ENCODE measurements at places on chromosomes 4 and X.
A peak's percentile ranks its signal among the peaks of the same experiment; 100 is the strongest.

- DNase-seq = no peak
Observed at GRCh38 chr4:188198982-188199792, 59.9 kb downstream of the TRIML1 start.

DNA sequence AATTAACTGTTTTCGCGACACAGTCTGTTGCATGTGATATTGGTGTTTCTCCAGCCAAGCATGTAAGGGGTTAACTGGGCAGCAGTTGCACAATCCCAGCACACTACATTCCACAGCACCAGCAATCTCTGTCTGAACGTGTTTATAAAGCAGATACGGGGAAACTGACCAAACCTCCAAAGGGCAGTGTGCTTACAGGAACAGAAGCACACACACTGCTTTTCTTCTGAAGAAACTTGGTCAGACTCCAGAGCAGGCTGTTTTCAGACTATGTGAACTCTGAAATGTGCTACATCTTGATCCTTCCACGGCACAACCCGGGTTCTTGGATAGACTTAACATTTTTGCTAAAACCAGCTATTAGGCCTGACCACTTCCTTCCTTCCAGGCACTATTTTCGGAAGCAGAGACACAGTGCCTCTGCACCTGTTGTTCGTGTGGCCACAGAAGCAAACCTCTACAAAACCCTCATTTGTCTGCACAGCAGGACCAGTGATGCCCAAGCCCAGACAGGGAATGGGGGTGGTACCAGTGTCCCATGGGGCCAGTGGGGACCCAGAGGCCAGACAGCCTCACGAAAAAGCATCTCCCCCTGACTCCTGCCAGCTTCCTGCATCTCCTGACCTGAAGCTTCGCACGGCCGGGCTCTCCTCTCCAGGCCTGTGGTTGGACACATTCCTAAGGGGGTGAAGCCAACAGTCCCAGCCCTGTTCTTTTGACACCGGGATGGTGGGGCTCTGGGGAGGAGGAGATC, 90.1 kb downstream of the IRF2 start:
- no peak for DNase-seq

DNA sequence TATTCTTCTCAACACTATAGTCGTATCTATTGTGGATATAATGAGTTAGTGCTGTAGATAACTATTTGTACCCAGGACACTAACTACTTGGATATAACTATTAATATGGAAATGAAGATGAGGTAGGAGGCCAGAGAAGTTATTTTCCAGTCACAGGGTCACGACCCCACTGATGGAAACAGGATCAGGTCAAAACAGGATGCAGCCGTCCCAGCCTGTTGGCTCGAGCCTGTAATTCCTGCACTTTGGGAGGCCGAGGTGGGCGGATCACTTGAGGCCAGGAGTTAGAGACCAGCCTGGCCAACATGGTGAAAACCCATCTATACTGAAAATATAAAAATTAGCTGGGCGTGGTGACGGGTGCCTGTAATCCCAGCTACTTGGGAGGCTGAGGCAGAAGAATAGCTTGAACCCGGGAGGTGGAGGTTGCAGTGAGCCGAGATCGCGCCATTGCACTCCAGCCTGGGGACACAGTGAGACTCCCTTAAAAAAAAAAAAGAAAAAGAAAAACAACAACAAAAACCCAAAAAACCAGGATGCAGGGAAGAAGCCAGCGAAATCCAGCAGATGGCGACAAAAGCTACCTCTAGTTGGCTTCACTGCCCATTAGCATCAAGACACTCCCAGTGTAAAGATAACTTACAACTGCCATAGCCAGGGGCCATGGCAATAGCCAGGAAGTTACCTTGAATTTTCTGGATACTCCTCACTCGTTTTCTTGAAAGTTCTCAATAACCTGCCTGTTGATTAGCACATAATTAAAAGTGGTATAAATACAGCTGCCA, 37.9 kb upstream of the NKAP start:
- peak; percentile 40 for DNase-seq

DNA sequence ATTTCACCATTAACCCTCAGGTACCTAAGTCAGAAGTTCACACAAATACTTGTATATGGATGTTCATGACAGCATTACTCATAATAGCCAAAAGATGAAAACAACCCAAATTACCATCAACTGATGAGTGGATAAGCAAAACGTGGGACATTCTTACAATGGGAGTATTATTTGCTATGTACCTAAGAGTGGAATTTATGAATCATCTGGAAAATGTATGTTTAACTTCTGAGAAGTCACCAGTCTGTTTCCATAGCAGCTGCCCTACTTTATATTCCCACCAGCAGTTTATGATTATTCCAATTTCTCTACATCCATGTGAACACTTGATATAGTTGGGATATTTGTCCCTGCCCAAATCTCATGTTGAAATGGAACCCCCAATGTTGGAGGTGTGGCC, 1478.9 kb downstream of the PCDH19 start:
- no peak for DNase-seq

DNA sequence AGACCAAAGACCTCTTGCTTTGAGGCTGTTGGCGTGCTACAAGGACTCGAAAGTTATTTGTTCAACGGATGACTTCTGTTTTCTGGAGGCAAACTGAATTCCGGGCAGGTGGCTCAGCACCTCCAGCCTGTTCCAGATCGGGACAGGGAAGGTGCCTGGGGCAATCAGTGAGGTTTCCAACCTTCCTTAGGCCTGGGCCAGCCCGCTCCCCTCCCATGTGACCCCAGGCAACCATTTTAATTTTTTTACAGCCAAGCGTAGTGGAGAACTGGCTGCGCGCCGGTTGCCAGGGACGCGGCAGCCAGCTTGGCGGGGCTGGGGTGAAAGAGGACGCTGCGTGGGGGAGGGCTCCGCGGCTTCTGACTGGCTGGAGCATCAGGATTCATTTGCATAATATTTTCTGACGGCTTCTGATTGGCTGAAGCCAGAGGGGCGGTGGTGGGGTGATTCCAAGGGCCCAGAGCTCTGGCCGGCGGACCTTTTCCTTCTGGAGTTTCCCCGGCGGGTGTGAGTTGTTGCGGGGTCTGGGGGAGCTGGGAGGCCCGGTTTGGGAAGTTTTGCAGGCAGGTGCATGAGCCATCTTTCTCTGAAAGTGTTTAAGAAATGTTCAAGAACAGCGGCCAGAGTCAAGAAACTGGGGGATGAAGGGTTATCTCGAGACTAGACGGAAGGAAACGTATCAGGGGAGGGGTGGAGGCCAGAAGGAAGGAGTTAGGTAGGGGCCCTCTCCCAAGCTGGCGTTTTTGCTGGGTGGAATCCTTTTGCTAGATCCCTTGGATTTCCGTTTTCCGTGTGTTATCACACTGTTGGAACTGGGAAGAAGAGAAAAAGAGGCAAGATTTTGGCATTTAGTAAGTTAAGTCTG, at the start of gene MID1IP1:
Gene MID1IP1, plus strand, starts transcription at position 479 of the 865 bp plus-strand sequence. CDS start 3,488 bp downstream, outside the sequence.
- DNase-seq = peak; percentile 85

DNA sequence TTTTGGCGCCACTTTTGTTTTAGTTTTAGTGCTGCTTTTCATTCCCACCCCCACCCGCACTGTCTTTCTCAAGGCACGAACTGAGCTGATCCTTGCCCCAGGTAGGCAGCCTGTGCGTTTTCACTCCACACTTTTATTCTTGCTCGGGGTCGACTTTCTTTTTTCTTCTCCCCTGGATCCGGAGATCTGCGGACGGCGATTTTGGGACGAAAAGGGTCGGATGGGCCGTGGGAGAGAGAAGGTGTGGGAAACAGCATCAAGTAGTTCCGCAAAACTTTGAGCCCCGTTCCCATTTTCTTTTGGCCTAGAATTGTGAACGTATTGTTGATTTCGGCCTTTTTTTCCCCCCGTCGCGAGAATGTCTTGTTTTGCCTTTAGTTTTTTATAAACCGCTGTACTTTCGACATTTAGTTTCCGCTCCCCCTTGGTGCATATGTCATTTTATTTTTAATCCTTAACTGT, 531 bp downstream of the STAG2 start:
- DNase-seq = no peak

DNA sequence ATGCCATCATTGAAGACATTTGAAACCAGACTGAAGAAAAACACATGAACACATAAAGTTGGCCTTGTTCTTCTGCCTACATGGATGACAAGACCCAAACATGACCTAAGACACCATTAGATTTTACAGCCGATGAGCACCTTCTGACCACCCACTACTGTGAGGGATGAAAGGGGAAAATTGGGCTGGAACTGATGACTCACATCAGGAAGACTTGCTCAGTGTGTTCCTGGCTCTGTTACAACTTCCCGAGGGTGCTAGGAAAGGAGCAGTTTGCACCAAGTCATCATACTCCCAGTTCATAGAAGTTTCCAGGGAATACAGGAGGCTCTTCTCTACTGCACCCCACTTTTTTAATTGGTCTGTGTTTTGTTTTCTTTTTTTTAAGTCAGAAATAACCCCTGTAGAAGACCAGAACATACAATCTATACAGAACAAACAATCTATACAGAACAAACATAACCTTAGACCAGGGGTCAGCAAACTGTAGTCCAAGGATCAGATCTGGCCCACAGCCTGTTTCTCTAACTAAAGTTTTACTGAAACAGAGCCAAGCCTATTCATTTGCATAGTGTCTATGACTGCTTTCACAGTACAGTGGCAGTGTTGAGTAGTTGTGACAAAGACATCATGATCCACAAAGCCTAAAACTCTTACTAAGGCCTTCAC, 25.3 kb downstream of the BTC start:
- DNase-seq = no peak

DNA sequence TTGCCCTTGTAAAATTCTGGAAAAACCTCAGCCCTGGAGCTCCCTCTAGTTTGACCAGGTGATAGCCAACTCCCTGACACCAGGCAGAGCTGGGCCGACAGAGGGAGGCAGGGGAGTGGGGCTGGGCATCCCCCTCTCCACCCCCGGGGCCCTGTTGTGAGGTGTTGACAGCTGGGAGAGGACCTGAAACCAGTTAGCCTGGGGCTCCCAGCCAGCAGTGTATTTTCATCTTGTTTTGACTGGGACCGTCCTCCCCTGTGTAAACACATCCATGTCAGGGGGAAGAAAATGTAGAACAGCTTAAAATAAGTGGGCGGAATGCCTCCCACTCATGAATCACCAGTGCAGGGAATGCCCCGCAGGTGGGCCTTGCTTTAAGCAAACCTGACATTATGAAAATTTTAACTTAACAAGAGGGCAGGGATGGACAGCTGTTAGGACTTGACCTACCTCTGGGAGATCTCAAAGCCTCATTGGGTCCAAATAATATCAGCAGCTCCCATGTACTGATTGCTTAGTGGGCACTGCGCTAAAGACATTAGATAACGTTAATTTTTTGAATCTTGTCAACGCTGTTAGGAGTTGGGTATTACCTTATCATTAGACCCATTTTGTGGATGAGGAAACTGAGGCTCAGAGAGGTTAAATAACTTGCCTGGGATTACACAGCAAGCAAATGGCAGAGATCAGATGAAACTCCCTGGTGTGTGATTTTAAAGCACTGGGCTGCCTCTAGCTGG, 45.9 kb downstream of the TSC22D3 start:
- DNase-seq = no peak

DNA sequence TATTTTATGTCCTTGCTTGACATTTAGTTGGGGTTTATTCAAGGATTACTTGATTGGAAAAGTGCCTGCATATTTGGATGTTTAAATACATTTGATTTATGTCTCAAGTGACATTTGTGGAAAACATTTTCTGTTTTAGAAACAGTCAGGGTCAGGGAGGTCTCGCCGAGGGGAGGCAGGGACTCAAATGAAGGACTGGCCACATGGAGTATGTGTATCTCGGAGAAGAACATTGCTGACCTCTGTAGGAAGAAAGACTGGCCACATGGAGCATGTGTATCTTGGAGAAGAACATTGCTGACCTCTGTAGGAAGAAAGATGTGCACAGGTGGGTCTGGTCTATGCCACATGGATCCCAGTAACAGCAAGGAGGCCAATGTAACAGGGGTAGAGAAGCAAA, 233.6 kb downstream of the TRIML1 start:
- DNase-seq = no peak

- DNase-seq = no peak
Observed at GRCh38 chrX:51182545-51182944, 150.1 kb upstream of the NUDT10 start.

GRCh38 chrX:84099120-84099519, 88.9 kb downstream of the RPS6KA6 start:
- no peak for DNase-seq

DNA sequence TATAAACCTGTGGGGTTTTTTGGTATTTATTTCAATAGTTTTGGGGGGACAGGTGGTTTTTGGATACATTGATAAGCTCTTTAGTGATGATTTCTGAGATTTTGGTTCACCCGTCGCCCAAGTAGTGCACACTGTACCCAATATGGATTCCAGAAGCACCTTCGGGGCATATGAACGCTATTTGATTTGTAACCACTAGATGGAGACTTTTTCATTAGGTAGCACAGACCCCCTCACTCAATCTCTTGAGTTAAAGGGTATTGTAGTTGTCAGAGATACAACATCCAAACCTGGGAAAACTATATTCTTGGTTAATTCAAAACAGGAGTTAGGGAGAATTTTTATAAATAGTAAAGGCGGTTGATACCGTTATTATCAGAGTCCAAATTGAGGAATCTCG, 79.8 kb downstream of the SPANXN3 start:
- no peak for DNase-seq

GRCh38 chr4:105765690-105766407, 57.3 kb downstream of the GSTCD start:
- DNase-seq = no peak
